ENCODE measurements at places on chromosomes 7 and 10.

GRCh38 chr10:33398796-33399195 lies 64.3 kb upstream of the NRP1 start:
- DNase-seq, result no peak

- no peak for DNase-seq
These were observed 217.1 kb upstream of the FRMD4A start for GRCh38 chr10:14547816-14548215.

- no peak for DNase-seq
These were observed 272.6 kb downstream of the ELMO1 start for GRCh38 chr7:37176079-37176478.

GRCh38 chr10:77925410-77925794 lies 1.2 kb downstream of the DLG5 start:
- DNase-seq, result no peak

DNA sequence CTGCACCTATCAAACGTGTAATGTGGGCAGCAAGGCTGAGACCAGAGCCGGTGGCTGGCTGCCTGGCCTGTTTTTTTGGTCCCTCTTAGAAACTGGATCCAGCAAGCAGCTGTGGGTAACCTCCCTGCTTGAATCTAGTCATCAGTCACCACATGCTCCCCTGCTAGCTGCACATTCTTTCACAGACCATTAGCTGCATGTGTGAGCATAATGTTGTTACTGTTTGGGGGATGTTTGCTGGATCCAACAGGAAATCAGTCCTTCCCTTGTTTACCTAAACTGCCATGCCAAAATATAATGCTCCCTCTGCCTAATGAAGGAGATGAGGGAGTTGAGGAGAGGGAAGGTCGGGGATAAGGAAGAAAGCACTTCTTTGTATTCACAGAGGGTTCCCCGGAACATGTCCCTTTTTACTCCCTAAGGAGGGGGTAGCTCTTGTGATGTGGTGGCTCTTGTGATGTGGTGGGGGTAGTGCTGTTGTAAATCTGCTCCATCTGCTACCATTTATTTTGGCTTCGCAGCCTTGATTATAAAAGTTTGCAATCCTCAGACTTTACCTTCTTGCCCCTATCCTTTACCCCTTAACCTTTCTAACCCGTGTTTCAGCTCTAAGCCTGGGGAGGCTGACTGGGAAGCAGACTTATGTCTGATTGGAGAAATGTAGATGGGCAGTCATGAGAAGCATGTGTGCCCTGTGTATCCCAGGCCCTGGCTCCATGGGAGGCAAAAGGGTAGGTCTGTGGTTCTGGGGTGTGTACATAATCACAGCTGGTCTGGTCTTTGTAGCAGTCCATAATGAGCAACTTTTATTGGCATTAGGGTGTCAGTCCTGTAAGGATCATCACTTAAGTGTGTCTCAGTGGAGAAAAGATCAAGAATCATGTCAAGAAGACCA lies 20.8 kb downstream of the LOXL4 start:
- DNase-seq, result no peak

Measured in activated naive CD4-positive, alpha-beta T cell treated with anti-CD3 and anti-CD28 coated beads, Interleukin-2, amount 50 U/mL, for 16 hours (primary cell).